Fibroblast of villous mesenchyme (primary cell): ENCODE measurements at places on chromosomes 4 and X. TPM values are rescaled to one million over a fixed set of nuclear protein-coding genes. Genes with fewer than 3 reads are reported as not detected.

GRCh38 chr4:173057901-173058300 lies 110.7 kb upstream of the GALNT7 start:
- no peak for DNase-seq

DNA sequence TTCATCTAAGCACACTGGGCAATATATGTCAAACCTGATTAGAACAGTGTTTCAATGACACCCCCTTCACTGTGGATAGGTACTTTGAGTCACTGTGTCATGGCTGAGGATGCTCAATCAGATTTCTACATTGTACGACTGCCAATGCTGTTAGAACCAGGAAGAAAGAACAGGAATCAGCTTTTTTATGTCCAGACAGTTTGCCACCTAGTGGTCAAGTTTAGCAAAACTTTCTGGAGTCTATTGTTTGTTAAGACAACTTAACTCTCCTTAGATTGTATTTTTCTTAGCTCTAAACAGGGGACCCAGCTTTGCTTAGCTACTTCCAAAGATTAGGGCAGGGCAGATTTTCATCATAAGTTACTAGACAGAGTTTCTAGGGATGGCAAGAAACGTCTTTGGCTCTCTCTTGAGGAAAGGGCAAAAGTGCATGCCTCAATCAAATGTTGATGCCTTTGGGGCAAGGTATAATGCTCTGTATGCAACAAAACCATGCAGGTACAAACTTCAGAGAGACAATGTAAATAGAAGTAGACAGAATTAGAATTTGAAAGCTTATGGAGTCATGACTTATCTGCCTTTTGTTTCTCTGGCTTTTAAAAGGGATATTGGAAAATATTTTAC lies 40.5 kb upstream of the BMP3 start:
- DNase-seq = peak; percentile 60

- DNase-seq = peak; percentile 27
Observed at GRCh38 chrX:100658941-100659381, 15.0 kb downstream of the SRPX2 start.

The LINC00632 gene
- total RNA-seq = 5.2 and 7.4 TPM in 2 replicates

The TRIM2 gene
- 35.1 and 38.0 TPM in 2 replicates for total RNA-seq
